Calu3 (cell line): ENCODE measurements at places on chromosomes 5 and 9. TPM values are rescaled to one million over a fixed set of nuclear protein-coding genes. Genes with fewer than 3 reads are reported as not detected.

- DNase-seq = no peak
Measured at GRCh38 chr5:133420440-133421301, 191.7 kb downstream of the FSTL4 start.

GRCh38 chr5:172002840-172003512, 3.5 kb downstream of the FBXW11 start:
- no peak for DNase-seq

GRCh38 chr9:4508246-4508906, 18.1 kb downstream of the SLC1A1 start:
- no peak for DNase-seq

Gene OCLN
- total RNA-seq = 154 and 161 TPM in 2 replicates

Gene SLC2A8
- total RNA-seq = 10.8 and 13.1 TPM in 2 replicates
